ENCODE measurements at places on chromosomes 2 and 18. TPM values are rescaled to one million over a fixed set of nuclear protein-coding genes. Genes with fewer than 3 reads are reported as not detected.

DNA sequence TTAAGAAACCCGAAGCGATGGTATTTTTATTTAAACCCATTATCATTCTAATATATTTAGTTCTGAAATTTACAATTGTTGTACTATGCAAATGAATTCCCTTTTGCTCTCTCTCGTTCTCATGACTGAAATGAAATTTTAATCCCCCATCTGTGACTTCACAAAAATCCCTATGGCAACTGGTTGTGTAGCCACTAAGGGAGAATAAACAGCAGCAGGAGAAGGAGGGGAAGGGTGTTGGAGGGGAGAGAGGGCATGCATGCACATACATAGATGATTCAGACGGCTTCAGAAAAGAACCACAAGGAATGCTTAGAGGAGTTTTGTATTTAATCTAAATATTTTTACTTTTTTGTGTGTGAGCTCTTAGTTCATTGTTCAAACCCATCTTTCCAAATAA, 36.8 kb downstream of the CPS1 start:
- H3K36me3 ChIP-seq, result no peaks in the 10 kb centered on the region
- H3K27me3 ChIP-seq, result no peaks in the 10 kb centered on the region
- no peaks in the 10 kb centered on the region for H3K4me1 ChIP-seq
- no peak for DNase-seq
- H3K27ac ChIP-seq, result no peak overlapping the region

TRPM8 gene
- not detected for total RNA-seq

CABYR gene
- not detected for total RNA-seq

LTBP1 gene
- 13.5 TPM for total RNA-seq

DNA sequence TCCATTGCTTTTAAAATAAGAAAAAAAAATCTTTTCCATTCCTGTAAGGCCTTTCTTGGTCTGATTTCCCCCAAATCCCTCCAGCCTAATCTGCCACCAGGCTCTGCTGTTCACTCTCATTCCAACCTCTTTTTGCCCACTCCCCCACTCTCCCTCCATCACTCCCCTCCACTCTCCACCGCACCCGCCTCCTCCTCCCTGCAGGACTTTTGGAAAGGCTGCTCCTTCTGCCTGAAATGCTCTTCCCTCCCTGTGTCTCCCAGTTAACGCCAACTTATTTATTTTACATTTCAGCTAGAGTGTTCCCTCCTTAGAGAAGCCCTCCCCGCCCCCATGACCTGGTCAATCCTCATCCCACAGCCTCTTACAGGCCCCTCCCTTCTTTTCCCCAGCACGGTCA, 4.7 kb upstream of the WNT6 start:
- DNase-seq, result no peak

ATOH8 gene
- total RNA-seq, result 82.1 TPM

- H3K27me3 ChIP-seq, result no peaks in the 10 kb centered on the region
- H3K4me1 ChIP-seq, result no peaks in the 10 kb centered on the region
- H3K4me3 ChIP-seq, result no peak overlapping the region
- H3K36me3 ChIP-seq, result no peaks in the 10 kb centered on the region
These were observed 116.7 kb downstream of the EIPR1 start for GRCh38 chr2:3260959-3261358.

DNA sequence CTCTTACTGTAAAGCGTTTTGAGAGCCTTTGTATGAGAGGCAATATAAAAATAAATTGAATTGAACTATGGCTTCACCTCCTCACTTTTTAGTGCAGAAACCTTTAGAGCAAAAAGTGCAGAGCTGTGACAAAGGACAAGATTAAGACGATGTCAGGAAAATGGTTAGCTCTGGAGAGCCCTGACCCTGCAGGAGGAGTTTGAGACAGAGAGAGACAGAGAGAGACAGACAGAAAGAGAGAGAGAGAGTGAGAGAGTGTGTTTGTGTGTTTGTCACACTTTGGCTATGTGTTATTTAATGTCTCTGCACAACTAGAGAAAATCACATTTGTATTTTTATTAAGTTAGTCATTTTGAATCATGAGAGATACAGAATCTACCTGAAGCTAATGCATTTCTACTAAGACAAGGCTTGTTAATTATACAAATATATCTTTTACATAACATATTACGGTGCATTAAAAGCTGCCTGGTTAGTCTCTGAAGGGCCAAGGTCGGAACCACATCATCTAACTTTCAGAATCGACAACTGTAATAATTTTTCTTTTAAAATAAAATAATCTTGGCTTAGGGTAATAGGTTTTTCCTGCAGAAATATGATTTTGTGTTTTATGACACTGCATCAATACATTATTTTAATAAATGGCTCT, 423.5 kb upstream of the ZEB2 start:
- no peak overlapping the region for H3K4me3 ChIP-seq
- no peaks in the 10 kb centered on the region for H3K4me1 ChIP-seq
- H3K36me3 ChIP-seq, result no peaks in the 10 kb centered on the region
- no peak for DNase-seq
- H3K27me3 ChIP-seq, result no peaks in the 10 kb centered on the region

DNA sequence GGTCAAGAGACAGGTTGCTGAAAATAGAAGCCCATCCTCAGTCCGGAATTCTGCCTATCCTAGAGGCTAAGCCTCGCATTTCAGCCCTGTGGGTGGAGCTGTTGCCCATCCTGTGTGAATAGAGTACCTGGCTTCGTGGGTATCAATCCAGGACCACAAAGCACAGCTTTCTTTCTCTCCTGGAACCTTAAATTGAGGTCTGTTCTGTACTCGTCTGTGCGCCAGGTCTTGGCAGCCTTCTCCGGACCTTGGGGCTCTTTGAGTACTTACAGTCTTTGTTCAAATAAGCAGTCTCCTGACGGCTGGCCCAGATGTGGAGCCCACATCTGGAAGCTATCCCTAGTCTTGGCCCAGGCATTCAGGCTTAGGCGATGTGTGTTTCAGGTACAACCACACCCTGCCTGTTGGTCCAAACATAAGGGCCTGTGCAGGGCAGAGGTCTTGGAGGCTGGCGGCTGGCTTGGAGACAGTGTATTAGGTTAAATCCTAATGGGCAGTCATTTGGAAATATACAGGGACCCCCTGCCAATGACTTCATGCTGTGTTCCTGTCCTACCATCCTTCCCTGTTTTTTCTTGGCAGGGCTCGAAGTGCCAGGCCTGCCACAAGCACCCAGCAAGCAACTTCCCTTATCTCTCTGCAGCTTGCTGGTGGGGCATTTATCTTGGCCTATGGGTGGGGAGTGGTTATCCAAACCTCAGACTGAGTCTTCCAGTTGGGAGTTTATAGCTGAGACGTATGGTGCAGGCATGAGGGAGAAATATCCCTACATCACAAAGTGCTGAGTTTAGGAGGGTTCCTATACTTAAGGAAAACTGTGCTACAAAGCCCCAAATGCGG, 294.1 kb downstream of the BCL2 start:
- no peak overlapping the region for H3K4me3 ChIP-seq
- H3K4me1 ChIP-seq, result no peaks in the 10 kb centered on the region

DNA sequence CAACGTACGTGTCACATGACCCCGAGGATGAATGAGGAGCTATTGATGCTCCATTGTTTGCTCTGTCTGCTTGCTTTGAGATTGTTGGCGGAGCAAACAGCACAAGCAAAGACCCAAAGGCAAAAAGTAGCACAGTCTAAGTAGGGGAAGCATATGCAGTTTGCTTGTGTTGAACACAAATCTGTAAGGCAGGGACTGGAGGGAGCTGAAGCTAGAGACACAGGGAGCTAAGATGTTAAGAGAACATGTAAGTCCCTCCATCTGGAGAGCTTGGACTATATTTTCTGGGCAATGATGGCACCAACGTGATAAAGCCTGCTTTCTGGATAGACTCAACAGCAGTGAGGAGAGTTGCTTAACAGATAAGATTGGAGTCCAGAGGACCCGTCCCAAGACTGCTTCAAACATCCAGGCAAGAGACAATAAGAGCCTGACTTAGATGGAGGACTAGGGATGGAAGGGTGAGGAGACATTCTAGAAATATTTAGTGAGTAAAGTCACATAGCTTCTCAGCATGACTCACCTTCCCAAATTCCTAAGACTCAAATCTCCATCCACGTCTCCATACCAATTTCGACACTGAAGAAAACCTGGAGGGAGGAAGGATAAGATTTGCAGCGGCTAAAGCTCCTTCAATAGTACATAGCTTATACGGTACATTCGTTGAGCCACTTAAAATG, 88.1 kb upstream of the KLF7 start:
- H3K27me3 ChIP-seq, result no peaks in the 10 kb centered on the region
- H3K4me1 ChIP-seq, result peaks cover 21% of the 10 kb centered on the region
- no peaks in the 10 kb centered on the region for H3K36me3 ChIP-seq
- H3K27ac ChIP-seq, result no peak overlapping the region

DNA sequence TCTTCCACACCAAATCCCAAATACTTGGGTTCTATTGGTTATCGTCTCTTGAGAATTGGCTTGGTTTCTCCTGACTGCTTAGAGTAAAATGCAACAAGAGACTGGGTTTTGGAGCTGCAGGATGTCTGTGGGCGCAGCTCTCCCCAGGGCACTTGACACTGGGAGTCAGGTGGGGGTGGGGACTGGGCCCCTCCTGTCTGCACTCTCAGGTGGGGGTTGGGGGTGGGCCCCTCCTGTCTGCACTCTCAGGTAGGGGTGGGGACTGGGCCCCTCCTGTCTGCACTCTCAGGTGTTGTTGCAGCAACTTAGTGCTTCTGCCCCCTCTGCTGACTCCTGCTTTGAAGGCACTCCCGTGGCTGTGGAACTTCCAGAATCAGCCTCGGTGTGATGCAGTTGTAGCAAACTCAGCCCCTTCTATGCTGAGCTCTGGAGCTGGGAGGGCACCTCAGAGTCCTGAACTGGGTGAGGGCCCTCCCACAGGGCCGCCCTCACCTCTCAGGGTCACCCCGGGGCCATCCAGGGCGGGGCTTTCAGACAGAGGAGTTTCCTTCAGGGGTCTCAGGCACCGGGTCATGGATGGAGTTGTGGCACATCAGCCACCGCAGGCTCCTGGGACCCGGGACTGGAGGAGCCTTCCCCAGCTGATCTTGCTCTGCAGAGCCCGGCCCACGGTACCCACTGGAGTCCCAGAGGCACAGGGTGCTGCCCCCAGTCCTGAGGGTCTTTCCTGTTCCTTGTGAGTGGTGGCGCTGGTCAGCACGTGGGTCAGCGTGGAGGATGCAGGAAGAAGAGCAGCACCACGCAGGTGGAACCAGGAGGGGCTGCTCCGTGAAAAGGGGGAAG, 22.9 kb upstream of the CIDEA start:
- H3K36me3 ChIP-seq, result no peaks in the 10 kb centered on the region
- peaks cover 4% of the 10 kb centered on the region for H3K27me3 ChIP-seq
- no peak overlapping the region for H3K27ac ChIP-seq
- H3K4me3 ChIP-seq, result no peak overlapping the region
- no peak for DNase-seq

DNA sequence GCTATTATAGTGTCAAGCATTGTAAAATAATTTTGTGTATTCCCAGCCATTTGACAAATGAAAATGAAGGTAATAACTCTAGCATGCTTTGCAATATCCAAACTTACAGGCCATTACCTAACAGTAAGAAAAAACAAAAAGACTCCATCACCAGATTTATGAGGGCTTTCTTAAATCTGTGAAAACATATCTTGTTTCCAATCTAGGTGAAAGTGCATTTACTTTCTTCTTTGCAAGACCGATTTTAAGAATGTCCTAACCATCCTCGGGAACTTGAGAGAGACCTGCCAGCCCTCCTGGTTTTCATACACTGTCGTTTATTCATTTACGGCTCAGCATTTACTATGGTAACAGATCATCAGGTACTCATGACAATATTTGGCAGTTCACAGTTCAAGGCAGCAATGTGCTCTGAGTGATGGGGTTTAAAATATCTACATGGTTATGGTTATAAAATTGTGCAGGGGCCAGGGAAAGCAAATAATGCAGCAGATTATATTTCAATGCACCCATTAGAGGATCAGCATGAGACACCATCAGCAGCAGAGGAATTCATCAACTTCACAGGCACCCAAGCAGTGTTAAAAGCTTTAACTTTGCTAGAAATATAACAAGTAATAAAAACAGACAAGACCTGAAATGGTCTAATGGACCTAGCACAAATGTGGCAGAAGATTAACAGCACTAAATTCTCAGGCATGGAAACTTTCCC, 34.4 kb upstream of the PARD3B start:
- no peaks in the 10 kb centered on the region for H3K36me3 ChIP-seq
- no peaks in the 10 kb centered on the region for H3K27me3 ChIP-seq
- H3K4me3 ChIP-seq, result no peak overlapping the region
- DNase-seq, result no peak
- no peaks in the 10 kb centered on the region for H3K4me1 ChIP-seq

- H3K4me1 ChIP-seq, result no peaks in the 10 kb centered on the region
- DNase-seq, result no peak
- no peak overlapping the region for H3K4me3 ChIP-seq
- no peaks in the 10 kb centered on the region for H3K36me3 ChIP-seq
- H3K27ac ChIP-seq, result no peak overlapping the region
These were observed 296.9 kb upstream of the CDH19 start for GRCh38 chr18:66900837-66901236.

DNA sequence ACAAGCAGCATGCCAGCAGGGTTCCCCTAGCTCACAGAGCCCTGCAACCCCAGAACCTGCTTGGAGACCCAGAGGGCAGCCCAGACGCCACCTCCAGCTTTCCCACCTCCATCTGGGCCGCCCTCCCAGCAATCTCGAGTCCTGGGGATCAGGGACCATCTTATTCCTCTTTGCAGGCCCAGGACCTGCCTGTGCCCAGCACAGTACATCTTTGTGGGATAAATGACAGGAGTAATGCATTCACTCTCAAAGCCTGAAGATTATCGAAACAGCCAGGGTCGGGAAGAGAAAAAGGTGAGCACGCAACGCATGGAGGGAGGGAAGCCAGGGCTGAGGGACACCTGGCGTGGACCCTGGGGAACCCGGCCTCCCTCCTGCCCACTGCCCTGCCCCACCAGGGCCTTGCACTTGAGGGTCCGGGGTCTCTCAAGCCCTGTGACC, 144.1 kb downstream of the NDUFA10 start:
- peaks cover 3% of the 10 kb centered on the region for H3K4me1 ChIP-seq
- H3K4me3 ChIP-seq, result no peak overlapping the region
- no peak overlapping the region for H3K27ac ChIP-seq
- H3K27me3 ChIP-seq, result no peaks in the 10 kb centered on the region
- DNase-seq, result no peak

CPO gene
- 0.63 TPM for total RNA-seq

DNA sequence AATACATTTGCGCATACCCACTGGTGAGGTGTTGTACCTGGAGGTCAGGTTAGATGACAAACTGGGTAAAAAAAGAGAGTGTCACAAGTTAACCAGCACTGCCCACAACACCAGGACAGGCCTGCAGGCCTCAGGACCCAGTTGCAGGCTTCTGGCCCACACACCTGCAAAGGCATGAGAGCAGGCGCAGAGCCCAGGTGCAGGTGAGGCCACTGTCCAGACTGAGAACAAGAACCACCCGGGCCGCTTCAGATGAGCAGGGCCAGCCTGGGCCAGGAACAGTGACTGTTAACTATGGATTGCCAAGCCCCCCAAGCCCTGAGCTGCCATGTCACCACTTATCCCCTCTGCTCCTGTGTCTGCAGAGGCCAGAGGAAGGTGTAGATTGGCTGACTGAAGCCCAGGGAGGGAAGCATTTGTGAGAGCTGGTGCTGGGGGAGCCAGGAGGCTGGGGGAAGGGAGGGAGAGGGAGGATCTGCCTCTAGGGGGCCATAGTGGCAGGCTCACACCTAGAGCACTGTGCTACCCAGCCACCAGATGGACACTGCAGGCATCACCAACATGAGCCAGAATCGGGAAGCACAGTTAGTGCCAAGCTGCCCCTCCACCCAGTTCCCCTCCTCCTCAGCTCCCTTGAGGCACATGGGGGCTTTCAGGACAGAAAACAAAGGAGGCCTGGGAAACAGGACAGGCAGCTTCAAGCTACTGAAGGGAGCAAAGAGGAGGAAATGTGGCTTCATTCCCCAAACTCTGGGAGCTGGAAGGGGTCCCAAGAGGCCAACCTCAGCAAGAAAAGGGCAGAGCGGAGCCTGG, 35.4 kb downstream of the SFXN5 start:
- no peak overlapping the region for H3K27ac ChIP-seq
- peaks cover 2% of the 10 kb centered on the region for H3K36me3 ChIP-seq
- H3K4me1 ChIP-seq, result no peaks in the 10 kb centered on the region
- no peaks in the 10 kb centered on the region for H3K27me3 ChIP-seq
- no peak for DNase-seq
